ENCODE measurements at places on chromosomes 13 and 19.
A peak's percentile ranks its signal among the peaks of the same experiment; 100 is the strongest.

- no peak for DNase-seq
Observed at GRCh38 chr13:40024967-40025714, 369.7 kb downstream of the COG6 start.

- DNase-seq, result no peak
Observed at GRCh38 chr13:78520425-78520824, 82.9 kb downstream of the POU4F1 start.

- DNase-seq, result no peak
Observed at GRCh38 chr13:35993686-35994085, 137.5 kb downstream of the DCLK1 start.

- no peak for DNase-seq
Observed at GRCh38 chr13:112752711-112753541, 63.1 kb downstream of the ATP11A start.

DNA sequence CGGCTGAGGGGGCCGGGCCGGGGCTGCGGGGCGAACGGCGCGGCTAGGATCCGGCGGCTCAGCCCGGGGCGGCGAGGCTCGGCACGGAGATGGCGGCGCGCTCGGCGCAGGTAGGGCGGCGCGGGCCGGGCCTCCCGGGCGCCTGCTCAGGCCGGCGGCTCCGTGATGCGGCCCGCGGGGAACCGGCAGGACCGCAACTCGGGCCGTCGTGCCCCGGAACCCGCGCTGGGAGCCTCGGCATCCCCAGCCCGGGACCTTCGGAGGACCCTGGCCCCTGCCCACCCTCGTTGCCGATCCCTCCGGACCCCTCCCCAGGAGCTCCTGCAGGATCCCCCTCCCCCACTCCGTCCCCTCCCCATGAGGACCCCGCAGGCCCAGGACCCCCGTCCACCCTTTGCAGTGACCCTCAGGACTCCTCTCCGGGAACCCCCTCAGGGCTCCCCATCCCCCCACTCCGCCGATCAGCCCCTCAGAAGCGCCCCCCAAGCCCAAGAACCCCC lies 304 bp downstream of the EVI5L start:
- DNase-seq, result no peak

DNA sequence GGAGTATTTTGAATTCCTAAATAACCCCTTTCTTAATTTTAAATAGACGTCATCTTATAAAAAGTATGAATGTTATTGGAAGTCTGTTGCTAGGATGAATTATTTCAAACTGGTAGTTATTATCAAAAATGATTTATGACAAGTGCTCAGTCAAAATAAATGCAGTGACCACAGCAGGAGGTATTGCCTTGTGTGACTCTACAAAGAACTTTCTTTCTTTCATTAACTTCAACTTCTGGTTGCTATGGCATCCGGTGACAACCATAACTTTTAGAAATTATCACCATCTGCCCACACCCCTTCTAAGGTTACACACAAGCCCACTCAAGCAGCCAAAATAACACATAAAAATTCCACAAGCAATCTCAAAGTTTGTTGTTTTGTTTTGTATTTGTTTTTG lies 189.9 kb downstream of the DACH1 start:
- no peak for DNase-seq

DNA sequence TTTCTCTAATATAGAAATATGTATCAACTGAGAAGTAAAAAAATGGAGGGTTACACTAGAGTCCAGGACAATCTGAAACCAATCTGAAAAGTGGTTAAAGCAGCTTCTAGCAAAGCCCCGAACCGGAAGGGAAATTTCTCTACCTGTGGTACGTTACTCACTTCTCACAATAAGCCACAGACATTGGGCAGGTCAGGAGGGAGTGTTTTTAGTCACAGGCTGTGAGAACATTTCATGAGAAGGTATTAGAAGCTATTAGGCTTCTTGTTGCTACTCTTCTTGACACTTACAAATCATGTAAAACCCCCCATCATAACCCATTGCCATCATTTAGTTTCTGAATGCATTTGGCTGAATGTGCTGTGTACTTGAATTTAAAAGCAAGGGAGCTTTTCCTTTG lies 120.9 kb downstream of the NUFIP1 start:
- DNase-seq, result no peak

DNA sequence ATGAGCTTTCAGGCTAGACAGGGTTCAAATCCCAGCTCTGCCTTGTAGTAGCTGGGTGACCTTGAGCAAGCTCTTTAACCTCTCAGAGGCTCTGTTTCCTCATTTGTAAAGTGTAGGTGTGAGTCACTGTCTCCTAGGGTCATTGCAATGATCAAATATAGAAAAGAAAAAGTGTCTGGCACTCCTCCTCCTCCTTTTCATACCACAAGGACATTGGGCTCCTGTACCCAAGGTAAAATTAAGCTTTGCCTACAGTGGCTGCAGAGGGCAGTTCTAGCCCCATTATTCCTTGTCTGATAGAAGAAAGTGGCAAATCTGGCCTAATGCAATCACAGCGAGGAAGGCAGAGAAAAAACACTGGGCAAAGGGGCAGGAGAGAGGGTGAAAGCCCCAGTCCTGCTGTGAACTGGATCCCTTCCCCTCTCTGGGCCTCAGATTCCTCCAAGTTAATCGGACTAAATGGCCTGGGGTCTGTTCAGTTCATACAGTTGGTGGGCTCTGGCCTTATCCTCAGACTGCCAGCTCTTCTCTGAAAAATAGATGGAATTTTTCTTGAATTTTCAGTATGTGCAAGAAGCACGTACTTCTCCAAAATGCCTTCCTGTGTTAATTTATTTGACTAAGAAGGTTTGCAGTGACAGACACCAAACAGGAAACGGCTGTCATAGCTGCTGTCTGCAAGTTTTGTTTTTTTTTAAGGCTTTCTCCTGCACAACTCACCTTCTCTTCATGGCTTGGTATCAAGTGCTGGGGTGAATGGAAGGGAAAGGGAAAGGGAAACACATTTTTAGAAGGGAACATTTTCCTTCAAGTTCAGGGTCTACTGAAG lies 35.3 kb downstream of the RGCC start:
- DNase-seq, result no peak

- DNase-seq, result no peak
Observed at GRCh38 chr13:22049384-22049783, 378.5 kb downstream of the FGF9 start.

GRCh38 chr19:43572171-43572588 lies 3.1 kb downstream of the XRCC1 start:
- no peak for DNase-seq

DNA sequence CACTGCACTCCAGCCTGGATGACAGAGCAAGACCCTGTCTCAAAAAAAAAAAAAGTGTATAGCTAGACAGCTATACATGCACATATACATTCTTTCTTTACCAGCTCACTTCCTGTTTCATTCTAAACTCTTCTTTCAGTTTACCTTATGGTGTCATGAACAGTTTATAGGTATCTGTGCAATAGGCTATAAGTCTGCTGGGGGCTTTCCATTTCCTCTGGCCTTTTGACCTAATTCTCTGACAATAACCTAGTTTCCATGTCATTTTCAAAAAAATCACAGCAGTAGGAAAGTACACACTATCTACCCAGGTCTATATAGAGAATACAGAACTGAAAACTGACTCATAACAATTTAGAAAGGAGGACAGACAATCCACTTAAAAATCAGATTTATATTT lies 24.4 kb upstream of the URAD start:
- no peak for DNase-seq

GRCh38 chr13:46173656-46174055 lies 8.3 kb downstream of the LCP1 start:
- DNase-seq, result no peak

DNA sequence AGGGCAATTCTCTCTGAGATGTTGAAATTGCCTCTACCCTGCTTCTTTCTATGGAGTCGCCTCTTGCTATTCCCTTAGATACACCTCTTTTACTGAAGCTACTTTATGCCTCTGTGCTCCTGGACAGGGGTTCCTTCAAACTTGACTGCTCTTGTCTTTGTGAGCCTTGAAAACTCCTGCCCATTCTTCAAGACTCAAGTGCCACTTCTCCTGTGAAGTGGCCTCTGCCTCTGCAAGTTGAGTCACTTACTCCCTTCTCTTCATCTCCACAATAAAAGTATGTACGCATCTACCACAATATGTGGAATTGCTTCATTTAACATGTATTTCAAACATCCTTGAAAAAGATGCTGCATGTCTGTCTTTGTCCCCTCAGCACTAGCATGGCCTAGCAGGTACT lies 66.0 kb upstream of the TPP2 start:
- no peak for DNase-seq

GRCh38 chr13:44879452-44880058 lies 109.7 kb downstream of the NUFIP1 start:
- DNase-seq, result peak; percentile 28

GRCh38 chr13:106651442-106651841 lies 83.5 kb upstream of the ARGLU1 start:
- DNase-seq, result no peak

- peak; percentile 97 for DNase-seq
Observed at GRCh38 chr19:19461671-19462622, 53.4 kb downstream of the TSSK6 start.

DNA sequence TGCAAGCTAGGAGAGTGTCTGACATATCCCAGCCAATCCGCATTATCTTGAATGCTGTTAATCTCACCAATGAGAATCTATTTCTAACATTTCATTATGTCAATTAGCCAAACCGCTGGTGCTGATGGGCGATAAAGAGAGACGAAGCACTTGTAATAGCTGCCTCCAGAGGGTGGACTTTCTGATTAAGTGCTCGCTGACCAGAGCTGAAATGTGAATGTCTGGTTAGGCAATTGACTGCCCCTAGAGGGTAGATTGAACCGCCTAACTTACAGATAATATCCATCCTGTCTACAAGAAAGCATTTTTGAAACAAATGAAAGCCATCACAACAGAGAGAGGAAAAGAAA lies 552 bp upstream of the GRWD1 start:
- no peak for DNase-seq

GRCh38 chr13:75480671-75481175 lies 1.2 kb downstream of the TBC1D4 start:
- DNase-seq, result peak; percentile 80

DNA sequence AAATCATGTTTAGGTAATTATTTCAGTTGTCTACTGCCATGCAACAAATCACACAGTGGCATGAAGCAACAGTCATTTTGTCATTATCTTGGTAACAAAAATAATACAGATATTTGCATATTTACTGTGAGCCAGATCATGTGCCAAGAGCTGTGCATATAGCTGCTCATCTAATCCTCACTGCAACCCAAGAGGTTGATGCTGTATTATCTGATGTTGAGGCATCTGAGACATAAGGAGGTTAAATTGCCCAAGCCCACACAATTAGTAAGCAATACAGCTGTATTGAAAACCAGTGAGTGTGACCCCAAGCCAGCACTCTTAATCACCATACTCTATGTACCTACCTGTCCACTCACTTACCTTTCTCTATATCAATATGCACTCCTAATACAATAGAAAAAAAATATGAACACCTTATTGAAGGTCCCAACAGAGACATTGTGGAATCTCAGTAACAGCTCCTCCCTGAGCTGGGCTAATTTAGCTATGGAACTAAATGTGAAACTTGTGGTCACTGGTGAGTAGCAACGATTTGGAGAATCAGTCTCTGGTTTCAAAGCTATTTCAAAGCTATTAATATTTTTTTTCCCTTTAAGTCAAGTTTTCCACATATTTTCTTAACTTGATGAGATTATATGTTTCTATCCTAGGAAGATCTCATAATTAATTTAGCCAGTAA lies 185.2 kb downstream of the KLF12 start:
- DNase-seq, result no peak

- no peak for DNase-seq
Observed at GRCh38 chr19:41935760-41936415, 7.6 kb upstream of the ERFL start.

DNA sequence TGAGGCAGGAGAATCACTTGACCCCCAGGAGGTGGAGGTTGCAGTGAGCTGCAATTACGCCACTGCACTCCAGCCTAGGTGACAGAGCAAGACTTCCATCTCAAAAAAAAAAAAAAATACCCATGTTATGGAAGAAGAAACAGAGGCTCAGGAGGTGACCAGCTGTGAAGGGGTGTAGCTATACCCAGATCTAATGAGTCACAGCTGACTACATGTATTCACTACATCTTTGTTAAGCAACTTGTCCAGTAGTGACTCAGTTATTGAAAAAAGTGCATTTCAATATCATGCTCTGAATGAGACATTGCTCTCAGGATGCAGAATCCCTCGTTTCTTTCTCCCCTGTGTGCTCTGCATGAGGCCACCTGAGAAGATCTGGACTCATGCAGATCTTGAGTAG lies 16.1 kb upstream of the SPART start:
- DNase-seq, result no peak

GRCh38 chr13:43232144-43232872 lies 208.9 kb downstream of the DNAJC15 start:
- no peak for DNase-seq

DNA sequence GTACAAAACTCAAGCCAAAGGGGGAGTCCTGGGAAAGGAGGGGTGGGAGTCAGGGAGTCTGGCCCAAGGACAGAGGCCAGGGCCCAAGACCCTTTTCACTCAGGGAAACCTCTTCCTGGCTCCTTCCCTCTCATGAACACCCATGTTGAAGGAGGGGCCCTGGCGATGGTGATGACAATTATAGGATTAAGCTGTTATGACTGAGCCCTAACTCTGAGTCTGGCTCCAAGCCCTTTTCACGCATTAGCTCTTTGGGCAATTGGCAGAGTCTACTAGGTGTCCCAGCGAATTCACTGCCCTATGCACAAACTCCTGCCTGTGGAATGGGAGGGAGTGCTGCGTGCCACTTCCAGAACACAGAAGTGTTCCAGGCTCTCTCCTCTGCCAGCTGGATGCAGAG lies 20.7 kb downstream of the ZNF575 start:
- DNase-seq, result no peak

GRCh38 chr13:109627649-109628048 lies 158.7 kb downstream of the IRS2 start:
- DNase-seq, result no peak

GRCh38 chr13:23462815-23463559 lies 29.5 kb upstream of the SACS start:
- DNase-seq, result no peak

GRCh38 chr13:112735791-112736190 lies 46.0 kb downstream of the ATP11A start:
- DNase-seq, result no peak

DNA sequence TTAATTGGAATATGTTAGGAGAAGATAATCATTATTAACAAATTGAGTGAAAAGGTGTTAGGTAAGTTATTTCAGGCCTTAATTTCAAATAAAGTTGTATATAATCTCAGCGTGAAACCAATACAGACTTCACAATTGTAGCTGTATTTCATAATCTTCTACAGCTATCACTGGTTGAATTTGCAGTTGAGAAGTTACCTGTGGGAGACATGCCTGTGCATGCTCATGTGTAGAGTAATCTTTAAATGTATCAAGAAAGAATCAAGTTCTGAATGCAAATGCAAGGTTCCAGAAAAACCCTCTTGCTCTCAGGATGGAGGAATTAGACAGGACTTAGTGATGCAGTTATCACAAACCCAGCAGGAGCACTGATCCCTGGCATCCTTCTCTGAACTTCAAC lies 938.4 kb upstream of the SLC10A2 start:
- no peak for DNase-seq

- no peak for DNase-seq
Observed at GRCh38 chr19:16561382-16561781, 10.8 kb downstream of the SLC35E1 start.

- DNase-seq, result no peak
Observed at GRCh38 chr13:85564598-85564997, 234.6 kb downstream of the SLITRK6 start.
